Muscle of arm (tissue), 14 donors: ENCODE measurements at places on chromosomes 3 and 15. TPM values are rescaled to one million over a fixed set of nuclear protein-coding genes. Genes with fewer than 3 reads are reported as not detected.

UCN2 gene
- 0.90 TPM for polyA plus RNA-seq

- no peak for DNase-seq
Measured at GRCh38 chr3:99315896-99316295, 322.5 kb upstream of the COL8A1 start.

DNA sequence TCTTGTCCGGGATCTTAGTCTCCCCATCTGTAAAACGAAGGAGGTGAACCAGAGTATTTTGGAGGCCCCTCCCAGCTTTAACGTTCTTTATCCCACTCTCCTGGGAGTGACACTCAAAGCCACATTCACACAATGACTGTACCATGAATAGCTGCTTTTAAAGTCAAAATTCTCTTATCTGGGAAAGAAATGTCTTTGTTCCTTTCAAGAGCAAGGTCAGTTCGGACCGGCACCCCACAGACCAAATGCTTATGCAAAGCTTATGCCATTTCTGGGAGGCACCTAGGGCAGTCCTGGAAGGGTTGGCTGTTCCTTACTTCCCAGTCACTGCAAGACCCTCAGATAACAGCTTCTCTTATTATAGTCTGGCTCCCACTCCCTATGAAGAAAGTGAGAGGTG lies 53.5 kb upstream of the WNT5A start:
- DNase-seq: no peak

TRPM1 gene
- polyA plus RNA-seq: not detected

DNA sequence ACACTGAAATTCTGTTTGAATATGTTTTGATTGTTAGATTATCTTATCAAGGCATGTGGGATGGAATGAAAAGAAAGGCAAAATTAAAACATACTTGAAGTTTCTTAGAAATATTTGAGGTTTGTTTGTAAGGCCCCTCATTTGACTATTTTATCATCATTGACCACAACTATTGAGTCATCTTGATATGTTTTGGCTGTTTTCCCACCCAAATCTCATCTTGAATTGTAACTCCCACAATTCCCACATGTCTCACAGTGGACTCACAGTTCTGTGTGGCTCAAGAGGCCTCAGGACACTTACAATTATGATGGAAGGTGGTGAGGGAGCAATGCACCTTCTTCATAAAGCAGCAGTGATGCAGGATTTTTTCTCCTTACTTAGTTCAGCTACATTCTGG lies 917.1 kb downstream of the PLOD2 start:
- DNase-seq: no peak

DNA sequence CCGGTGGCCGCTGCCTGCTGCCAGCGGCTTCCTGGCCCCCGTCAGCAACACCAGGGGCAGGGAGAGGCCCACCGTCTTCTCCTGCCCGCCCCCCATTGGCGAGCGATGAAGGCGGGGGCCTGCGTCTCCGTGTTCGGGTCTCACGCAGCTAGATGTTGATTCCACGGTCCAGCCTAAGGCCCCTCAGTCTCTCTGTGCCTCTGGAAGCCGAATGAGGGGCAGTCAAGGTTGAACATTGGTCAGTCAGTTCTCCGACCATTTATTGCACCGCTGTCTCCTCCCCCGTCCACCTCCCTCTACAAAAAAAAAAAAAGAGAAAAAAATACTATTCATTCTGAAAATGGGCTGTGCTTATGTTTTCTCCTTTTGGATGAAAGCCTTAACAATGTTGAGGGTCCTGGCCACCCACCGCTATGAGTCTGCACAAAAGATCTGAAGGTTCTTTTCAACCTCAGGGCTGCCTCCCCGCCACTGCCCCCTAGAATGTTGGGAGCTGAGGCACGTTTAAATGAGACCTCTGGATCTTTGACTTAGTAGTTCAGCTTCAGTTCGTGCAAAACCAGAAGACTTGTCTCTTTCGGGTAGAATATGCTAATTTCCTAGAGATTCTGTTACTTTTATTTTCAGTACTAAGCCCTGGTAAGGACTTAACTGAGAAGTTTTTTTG lies 736 bp downstream of the IREB2 start:
- DNase-seq: no peak

CCR9 gene
- not detected for polyA plus RNA-seq

DNA sequence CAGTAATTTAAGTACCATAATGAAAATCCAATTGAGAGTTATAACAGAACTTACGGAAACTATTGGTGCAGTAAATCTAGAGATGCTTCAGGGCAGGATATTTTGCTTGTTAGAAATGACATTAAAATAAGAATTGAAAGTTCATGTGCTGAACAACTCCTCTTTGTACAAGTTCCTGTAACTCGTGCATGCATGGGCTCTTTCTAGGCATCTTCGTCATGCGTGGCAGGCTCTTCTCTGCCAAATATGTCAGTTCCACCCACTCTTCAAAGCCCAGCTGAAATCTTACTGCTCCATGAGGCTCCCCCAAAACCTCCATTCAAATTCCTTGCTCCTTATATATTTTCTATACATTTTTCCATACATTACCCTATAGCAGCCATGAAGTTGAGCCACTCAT lies 48.7 kb downstream of the FBN1 start:
- no peak for DNase-seq

- no peak for DNase-seq
Measured at GRCh38 chr15:41043276-41043951, 72.7 kb downstream of the INO80 start.

DNA sequence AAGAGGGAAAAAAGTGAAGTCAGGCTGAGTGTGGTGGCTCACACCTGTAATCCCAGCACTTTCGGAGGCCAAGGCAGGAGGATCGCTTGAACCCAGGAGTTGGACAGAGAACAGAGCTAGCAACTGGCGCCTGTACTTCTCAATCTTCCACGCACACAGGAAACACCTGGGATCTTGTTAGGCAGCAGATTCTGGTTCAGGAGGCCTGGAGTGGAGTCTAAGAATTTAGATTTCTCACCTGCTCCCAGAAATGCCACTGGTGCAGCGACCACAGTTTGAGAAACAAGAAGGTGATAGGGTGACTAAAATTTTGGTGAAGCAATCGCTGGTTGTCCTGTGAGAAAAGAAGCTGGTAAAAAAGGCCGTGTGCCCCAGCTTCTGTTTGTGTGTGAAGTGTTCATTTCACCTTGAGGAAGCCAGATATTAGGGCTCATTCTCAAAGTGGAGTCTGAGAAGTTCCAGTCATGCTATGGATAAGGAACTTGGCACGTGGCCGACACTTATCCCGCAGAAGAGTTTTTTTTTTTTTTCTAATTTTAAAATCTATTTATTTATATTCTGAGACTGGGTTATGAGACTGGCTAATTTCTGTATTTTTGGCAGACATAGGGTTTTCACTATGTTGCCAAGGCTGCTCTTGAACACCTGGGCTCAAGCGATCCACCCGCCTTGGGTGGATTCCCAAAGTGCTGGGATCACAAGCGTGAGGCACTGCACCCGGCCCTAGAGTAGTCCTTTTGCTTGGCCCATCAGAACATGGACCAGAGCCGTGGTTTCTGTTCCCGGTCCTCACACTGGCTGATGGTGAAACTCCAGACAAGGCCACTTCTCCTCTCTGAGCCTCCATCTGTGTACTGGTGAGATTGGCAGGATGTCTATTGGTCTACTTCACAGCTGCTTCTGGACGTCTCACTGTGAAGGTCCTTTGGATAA lies 324.6 kb upstream of the PROK2 start:
- DNase-seq: no peak

DNA sequence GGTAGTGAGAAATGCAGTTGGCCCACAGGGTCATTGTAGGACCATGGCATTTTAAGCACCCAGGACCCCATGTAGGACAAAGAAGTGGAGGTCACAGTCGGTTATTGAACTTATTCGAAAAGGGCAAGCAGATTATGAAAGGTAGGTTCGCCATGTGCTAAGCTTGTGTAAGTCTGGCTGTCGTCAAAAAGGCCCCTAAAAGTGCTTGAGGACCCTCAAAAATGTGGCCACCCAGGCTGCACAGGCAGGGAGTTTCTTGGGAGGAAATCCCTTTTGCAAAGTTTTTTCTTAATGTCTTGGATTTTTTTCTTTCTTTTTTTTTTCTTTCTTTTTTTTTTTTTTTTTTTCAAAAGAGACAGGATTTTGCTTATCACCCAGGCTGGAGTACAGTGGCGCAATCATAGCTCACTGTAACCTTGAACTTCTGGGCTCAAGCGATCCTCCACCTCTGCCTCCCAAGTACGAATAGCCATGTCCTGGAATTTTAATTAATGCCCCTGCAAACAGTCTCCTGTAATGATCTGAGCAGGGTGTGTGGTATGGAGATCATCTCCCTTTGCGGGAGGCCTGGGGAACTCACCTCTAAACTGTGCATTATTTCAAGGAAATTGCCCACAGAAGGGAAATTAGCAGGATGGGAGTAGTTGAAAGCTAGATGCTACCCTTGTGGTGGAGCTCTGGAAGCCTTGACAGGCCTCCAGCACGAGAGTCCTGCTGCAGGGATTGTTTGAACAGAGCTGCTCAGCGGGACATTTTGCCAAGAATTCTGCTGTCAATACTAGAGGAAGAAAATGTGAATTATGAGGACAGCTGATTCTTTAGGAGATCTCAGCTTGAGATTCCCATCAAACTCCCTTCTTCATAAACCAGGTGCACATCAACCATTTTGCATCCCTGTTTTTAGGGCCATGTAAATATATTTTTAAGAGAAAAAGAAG lies 28.4 kb downstream of the THSD4 start:
- no peak for DNase-seq

GRCh38 chr3:112519424-112520001 lies 20.2 kb upstream of the BTLA start:
- peak; percentile 61 for DNase-seq

- DNase-seq: no peak
Measured at GRCh38 chr15:33314069-33314468, 3.3 kb downstream of the RYR3 start.
